Non-pigmented ciliary epithelial cell (primary cell): ENCODE measurements at places on chromosomes 6 and 20.
A peak's percentile ranks its signal among the peaks of the same experiment; 100 is the strongest.

DNA sequence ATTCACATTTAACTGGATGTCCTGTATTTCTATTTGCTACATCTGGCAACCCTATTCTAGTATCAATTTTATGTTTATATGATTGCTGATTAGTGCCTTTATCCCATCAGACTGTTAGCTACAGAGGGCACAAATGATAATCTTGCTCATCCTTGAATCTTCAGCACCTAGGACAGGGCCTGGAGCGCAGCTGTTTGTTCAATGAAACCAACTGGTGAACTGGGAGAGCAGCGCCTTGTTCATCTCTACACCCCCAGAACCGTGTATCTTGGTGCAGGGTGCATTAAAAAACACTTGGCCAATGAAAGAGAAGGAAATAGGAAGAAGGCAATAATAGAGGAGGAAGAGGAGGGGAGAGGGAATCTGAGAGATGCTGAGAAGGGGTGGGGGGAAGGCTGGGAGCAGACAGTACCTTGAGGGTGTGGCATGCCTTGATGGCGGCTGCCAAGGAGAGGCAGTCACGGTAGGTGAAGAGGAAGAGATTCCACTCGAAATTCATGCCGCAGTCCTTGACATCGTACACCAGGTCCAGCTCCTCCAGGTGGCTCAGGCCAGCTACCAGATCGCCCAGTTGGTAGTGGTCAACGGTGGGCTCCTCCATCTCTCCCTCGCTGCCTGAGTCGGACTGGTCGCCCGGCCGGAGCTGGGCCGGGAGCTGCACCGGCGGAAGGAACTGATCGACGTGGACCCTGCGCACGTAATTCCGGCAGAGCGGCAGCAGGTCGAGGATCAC lies 15.5 kb downstream of the TMEM151B start:
- DNase-seq, result no peak

- peak; percentile 96 for DNase-seq
Observed at GRCh38 chr6:13355043-13355945, 27.0 kb upstream of the TBC1D7 start.

DNA sequence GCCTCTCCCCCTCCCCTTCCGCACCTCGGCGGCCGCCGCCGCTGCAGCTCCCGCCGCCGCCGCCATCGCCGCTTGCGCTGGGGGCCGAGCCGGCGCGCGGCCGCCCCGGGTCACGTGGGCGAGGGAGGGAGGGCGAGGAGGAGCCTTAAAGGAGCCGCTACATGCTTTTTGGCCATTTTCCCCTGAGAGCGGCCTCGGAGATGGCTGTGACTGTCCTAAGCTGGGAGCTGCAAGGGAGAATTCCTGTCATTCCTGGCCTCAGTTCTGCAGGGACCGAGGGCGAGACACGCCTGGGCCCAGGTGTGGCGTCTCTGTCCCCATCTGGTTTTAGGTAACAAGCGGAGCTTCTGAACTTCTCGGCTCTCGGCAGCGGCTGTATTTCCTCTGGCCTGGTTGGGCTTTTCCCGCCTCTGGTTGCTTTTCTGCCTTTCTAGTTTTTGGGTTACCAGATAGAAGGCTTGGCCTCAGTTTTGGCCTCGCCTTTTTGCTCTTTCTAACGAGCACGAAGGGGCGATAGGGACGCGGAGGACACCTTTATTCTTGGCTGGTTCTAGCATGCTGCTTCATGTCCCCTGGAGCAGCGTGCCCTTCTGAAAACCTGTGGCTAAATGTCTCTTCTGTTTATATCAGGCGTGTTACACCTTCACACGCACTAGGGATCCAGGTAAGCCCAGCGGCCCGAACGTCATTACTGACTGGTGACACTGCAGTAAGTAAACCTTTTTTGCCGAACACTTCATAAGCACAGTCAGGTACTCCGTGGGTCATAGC lies at the start of gene EHMT2:
EHMT2 (minus strand) TSS at position 87 of the 771 bp plus-strand sequence; CDS start at position 66, 21 bp downstream.
- no peak for DNase-seq

- DNase-seq, result no peak
Observed at GRCh38 chr20:23048283-23049200, 930 bp downstream of the THBD start.

DNA sequence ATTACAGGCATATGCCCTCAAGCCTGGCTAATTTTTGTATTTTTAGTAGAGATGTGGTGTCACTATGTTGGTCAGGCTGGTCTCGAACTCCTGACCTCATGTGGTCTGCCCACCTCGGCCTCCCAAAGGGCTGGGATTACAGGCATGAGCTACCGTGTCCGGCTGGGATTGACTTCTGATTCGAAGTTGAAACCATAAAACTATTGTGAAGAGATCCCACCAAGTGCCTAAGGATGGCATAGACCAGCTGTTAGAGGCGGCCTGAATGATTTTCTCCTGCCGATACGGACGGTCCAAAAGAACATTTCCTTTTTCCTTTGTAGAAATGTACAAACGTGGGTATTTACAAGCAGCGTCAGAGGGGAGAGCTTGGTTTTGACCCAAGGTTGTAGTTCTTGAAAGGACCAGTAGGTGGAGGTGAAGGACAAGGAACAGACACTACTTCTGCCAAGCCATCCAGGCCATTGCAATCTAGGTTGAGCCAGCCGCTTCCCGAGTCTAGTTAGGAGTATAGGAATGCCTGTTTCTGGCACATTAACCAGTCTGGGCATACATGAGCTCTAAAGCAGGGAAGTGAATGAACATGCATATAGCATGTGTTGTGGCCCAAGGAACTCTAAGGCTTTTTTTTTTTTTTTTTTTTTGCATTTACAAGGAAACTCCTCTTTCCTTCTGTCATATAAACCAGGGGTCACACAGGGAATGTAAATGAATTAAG lies 29.0 kb downstream of the MOCS3 start:
- DNase-seq, result peak; percentile 80

DNA sequence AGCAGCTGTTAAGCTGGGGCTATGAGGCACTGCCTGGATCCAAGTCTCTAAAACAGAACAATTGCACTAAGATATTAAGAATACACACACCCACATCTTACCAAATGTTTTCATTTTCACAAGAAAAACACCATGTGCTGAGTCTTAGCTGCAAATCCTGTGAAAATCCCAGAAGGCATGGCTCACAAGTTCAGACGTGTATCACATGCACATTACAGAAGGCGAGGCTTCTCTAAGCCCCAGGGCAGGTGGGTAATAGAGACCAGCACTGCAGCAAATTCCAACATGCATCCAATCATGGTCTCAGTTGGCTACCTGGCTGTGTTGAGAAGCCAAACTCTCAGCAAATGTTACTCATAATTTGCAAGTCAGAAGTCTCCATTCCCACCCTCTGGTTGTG lies 16.2 kb upstream of the CST3 start:
- no peak for DNase-seq

DNA sequence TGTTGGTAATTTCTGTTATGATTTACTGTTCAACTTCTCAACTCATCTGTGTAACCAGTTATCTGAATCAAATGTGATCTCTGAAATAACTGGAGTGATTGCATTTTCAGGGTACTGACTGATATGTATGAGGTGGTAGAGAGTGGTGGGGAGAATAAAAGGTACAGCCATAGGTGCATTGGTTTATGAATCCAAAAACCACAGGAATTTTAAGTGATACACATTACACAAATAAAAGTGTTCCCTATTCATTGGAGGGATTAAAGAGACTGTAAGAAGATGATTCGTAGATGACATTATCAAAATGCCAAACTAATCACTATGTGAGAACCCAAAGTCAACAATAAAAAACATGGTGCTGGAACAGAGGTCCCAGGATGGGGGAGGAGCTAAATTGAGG lies 158.7 kb upstream of the RSPO3 start:
- no peak for DNase-seq

- no peak for DNase-seq
Observed at GRCh38 chr20:33169176-33169794, 1.3 kb downstream of the BPIFA2 start.

GRCh38 chr6:144776031-144776819 lies 491.1 kb downstream of the UTRN start:
- DNase-seq, result no peak

DNA sequence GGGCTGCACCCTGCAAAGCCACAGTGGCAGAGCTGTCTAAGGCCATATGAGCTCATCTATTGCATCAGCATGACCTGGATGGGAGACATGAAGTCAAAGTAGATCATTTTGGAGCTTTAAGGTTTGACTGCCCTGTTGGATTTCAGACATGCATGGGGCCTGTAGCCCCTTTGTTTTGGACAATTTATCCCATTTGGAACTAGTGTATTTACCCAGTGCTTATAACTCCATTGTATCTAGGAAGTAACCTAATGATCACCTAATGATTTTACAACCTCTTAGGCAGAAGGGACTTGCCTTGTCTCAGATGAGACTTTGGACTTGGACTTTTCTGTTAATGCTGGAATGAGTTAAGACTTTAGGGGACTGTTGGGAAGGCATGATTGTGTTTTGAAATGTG lies 575.4 kb downstream of the EPM2A start:
- no peak for DNase-seq

DNA sequence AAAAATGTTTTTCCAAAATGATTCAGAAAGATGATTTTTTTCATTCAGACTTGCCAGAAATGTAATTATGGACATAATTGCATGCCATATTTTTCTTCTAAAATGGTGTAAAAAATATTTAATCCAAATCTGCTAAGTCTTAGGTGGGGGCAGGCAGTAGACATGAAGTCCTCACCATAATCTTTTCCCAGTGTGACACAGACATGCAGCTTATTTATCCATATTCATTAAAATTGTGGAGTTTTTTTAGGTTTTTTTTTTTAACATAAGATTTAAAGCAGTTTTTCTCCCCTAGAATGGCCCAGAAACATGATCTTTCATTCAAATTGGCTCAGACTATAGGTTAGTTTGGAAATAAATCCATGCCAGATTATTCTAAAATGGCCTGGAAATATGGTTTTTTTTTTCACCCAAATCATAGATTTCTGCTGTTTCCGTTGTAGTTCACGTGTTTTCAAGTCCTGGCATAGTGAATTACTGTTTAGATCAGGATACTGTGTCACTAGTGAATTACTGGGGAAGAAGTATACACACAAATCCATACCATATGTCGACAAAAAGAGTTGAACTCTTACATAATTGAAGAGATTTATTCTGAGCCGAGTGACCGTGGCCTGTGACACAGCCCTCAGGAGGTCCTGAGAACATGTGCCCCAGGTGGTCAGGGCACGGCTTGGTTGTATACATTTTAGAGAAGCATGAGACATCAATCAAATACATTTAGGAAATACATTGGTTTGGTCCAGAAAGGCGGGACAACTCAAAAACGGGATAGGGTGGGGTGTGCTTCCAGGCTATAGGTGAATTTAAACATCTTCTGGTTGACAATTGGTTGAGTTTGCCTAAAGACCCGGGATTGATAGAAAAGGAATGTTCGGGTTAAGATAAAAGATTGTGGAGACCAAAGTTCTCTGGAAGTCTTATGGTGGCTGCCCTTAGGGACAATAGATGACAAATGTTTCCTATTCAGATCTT lies 33.9 kb downstream of the ZNF133 start:
- DNase-seq, result no peak

DNA sequence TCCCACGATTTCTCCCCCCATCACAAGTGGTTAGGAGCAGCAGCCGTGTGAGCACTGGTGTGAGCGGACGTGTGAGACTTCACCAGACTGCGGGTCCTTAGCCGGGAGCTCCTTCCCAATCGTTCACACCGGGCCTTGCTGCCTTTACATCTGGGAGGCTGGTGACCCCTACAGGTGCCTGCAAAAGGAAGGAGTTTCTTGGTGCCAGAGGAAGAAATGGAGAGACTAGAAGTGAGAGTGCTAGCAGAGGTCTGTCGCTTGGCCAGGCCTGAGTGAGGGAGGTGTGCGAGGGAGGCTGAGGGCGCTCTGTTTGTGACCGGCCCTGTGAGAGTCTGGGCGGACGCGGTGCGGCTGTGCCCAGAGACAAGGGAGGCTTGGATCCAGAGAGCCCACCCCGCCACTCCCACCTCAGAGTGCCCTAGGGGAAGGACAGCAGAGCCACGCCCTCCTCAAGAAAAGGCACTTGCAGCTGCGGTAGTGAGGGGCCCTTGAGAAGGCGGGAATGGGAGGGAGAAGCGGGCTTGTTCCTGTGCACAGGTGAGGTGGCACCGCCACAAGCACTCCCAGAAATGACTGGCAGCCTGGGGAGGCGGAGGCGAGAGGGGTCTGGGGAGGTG lies 10.0 kb upstream of the ARMC2 start:
- DNase-seq, result no peak
